Kidney capillary endothelial cell (primary cell): ENCODE measurements at places on chromosomes 3 and 15.

DNA sequence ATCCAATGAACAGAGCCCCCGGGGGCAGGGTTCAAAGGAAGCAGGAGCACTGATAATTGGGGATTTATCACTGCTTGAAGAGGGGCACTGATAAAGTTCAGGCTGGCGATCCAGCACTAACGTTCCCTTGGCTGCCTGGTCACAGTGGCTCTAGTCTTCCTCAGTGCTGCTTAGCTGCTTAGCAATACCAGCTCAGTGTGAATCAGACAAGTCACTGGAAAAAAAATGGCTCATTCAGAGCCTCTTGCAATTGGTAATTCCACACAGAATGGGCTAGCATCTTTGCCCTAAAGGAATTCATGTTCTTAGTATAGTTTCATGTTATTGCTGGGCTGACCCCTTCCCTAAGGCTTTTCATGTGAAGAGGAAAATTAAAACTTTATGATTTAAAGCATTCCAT, 95.7 kb upstream of the SLC2A2 start:
- DNase-seq, result no peak

DNA sequence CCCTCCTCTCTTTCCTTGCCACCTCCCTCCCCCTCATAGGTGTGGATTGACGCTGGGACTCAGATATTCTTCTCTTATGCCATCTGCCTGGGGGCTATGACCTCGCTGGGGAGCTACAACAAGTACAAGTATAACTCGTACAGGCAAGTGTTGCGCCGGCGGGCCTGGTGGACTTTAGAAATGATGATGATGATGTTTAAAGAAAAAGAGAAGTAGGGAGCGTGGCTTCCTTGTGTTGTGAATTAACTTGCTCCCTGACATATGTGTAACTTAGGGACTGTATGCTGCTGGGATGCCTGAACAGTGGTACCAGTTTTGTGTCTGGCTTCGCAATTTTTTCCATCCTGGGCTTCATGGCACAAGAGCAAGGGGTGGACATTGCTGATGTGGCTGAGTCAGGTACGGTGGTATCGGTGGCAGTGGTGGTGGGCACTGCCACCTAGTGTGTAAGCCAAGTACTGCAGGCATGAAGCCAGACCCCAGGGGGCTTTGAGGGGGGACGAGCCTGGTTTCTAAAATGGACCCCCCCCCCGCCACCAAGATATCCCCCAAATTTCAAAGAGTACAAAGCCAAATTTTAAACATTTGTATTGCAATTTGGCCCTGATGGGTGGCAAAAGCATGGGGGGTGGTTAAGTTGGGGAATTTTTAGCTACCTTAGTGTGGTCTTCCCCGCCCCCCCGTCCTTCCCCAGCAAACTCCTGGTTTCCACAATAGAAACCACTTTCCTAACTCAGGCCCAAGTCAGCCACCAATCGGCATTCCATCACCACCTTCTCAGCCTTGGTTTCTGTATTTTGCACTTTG, 65.6 kb downstream of the SLC6A6 start:
- peak; percentile 26 for DNase-seq

GRCh38 chr3:71512000-71512399, 71.5 kb downstream of the FOXP1 start:
- DNase-seq, result no peak

DNA sequence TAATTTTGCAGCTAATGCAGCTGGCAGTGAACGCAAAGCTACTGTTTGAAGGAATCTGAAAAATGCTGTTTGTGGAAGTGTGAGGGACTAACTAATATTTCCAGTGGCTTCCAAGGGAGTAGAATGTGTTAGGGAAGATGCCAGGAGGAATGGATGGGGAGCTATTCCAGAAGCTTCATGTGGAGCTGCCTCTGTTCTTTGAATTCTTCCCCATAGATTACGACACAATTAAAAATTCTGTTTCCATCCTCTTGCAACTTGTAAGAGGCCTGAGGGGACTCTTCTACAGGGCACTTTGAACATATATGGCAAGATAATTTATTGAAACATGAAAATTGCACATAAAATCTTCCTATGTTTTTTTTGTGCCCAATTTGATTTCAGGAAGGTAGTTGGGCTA, 74.3 kb upstream of the CTXND1 start:
- DNase-seq, result no peak

- no peak for DNase-seq
Measured at GRCh38 chr3:61315871-61316270, 64.6 kb upstream of the FHIT start.

DNA sequence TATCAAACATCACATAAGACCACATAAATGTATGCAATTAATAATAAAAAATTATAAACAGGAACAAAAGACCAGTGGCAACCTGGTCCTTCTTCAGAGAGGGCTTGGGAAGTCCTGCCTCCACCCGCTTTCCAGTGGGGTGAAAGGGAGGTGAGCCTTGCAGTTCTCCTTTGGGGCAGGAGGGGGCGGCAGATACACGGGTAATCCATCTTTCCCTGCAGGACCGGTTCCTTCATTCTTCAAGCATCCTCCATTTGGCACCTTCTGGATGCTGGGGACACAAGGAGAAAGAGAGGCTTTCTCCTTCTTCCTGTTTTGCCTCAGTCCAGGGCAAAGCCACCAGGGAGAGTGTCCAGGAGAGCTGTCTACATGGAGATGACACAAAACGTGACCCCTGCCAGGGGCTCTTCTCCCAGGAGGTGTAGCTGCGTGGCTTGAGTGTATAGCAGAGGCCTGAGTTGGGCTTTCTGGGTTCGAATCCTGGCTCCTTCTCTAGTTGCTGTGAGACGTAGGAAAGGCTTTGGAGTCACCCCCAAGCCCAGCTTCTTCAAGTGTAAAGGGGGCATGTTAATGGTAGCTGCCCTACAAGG, 23.2 kb downstream of the RPLP1 start:
- peak; percentile 74 for DNase-seq

- no peak for DNase-seq
Measured at GRCh38 chr3:42349765-42350594, 60.4 kb downstream of the LYZL4 start.

GRCh38 chr15:32979710-32980109, 214.8 kb downstream of the FMN1 start:
- no peak for DNase-seq

DNA sequence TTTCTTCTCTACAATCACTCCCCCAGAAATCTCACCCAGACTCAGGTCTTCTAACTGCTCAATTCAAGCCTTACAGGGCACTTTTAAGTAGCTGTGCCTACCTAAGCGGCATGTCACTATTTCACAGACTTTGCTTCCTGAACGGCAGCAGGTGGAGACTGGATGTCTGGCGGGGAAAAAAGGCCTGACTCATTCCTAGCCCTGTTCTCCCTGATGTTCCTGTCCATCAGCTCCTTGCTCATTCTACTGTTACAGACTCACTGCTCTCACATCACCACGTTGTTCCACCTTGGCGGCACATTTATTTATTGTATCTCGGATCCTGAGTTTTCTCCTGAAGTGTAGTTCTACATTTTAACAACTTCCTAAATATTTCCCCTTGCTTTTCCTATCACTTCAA, 52.6 kb upstream of the ATP11B start:
- peak; percentile 16 for DNase-seq

DNA sequence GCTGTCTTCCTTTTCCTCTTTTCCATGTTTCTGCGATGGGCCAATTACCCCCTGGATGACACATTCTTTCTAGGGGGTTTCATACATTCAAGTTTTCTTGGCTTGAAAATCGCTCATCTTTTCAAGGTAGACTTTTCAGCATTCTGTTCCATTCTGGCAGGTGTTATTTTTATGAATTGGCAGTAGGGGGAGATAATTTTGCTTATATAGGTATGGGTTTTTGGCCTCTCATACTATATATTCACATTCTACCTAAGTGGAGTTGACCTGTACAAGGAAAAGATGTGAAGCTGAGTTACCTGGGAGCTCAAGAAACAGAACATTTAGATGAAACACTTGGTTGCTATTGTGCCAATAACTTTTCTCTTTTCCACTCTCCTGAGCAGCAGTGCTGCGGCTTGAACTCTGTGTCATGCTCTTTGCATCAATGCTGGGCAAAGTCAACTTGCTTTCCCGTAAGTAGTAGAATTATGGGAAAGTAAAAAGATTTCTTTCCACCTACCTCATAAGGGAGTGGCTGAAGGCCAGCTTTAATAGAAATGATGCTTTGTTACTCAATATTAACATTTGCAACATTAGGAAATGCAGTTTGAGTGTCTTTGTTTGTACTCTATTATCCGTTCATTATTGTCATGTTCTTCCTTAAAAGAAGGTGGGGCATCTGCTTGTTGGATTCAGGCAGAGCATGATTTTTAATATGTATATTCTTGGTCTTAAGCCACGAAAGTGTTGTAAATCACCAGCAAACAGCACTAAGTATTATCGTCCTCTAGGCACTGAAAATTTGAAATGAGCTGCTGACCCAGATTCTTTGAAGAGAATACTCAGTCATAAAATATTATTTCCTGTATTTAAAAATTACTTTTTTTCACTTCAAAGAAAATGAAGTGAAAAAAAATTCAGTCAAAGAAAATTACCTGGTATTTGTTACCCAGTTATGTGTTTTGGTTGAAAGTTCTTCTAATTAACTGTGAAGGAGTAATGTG, 27.7 kb upstream of the MFSD1 start:
- no peak for DNase-seq

- DNase-seq, result peak; percentile 22
Measured at GRCh38 chr15:63763476-63764123, 70.1 kb downstream of the HERC1 start.

DNA sequence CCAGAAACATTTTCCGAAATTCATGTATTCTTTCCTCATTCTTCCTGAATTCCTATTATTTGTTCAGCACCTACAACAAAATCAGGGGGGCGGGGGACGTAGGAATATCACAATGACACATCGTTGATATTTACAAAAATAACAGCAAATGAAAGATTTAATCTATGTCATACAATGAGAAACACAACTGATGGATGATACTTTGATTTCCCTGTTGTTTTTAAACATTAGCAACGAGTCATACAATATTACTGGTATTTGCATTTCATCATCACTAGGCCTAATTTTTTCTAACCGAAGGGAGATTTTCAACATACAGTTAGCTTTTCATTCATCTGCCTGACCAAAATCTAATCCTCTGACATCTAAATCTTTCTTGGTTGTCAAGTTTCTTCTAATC, 45.3 kb upstream of the INO80 start:
- DNase-seq, result no peak

GRCh38 chr3:48685603-48686511, at the start of gene NCKIPSD:
Gene NCKIPSD (minus strand): TSS chr3:48685915. CDS start chr3:48685807, 108 bp downstream.
- DNase-seq, result peak; percentile 86

GRCh38 chr3:19427422-19428149, 279.3 kb downstream of the KCNH8 start:
- DNase-seq, result no peak

GRCh38 chr15:48266024-48266689, 60.1 kb downstream of the SLC12A1 start:
- no peak for DNase-seq

DNA sequence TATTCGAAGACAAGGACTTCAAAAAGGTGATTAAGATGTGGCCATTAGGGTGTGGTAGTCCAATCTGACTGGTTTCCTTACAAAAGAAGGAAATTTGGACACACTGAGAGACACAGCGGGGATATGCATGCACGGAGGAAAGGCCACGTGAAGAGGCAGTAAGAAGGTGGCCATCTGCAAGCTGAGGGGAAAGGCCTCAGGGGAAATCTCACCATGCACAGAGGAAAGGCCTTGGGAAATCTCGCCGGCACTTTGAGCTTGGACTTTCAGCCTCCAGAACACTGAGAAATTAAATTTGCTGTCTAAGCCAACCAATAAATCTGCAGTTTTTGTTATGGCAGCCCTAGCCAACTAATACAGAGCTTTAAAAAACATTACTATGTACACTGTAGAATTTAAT, 78.8 kb downstream of the DLG1 start:
- DNase-seq, result no peak

- DNase-seq, result no peak
Measured at GRCh38 chr3:43335799-43336198, 49.5 kb downstream of the SNRK start.

- peak; percentile 1 for DNase-seq
Measured at GRCh38 chr3:178382449-178383061, 153.7 kb upstream of the KCNMB2 start.

DNA sequence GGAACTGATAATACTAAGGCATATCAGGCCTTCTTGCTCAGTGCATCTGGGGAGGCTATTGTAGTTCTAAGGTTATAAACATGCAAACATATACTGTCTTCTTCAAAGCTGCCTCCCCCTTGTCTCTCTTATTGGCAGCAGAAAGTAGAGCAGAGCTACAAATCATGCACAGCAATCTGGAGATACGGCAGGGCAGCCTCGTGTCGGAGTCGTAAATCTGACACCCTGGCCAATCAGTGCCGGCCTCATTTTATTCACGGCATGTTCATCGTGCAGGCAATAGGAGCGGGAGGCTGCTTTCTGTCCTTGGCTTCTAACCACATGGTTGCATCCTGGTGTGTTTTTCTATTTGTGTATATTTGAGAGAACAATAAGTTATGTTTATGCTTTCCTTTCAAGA, 300.2 kb upstream of the CNTN6 start:
- no peak for DNase-seq

- no peak for DNase-seq
Measured at GRCh38 chr15:84789762-84790161, 27.4 kb upstream of the ALPK3 start.

DNA sequence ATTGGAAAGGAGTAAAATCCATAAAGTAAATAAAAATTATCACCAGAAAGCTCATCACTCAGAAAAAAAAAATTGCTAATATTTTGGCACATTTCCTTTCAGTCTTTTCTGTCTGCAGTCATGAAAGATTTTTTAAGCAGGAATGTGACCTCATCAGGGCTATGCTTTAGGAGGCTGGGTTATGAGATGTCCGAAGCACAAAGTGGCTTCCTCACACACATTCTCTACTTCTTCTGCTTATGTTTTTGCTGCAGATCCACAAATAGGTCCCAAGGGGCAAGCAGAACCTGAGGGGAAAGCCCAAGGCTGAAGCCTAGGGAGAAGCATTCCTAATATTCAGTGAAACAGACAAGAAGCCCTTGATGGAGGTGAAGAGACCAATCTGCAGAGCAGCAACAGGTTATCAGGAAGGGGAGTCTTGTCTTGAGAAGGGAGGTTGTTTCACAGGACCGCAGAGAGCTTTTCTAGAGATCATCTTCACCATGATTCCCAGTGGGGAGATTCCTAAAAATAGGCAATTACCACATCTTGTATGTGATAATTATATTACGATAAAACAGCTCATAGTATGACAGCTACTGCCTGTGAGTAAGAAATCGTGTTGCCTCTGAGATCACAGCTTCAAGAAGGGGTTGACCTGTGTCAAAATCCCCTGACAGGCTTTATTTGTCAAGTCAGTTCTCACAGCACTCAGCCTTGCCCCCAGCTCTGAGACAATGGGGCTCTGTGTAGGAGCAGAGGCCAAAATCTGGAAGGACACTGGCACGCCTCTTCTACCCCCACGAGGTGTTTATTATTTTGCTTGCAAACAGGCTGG, 60.5 kb downstream of the IGF2BP2 start:
- DNase-seq, result no peak

GRCh38 chr3:4438296-4438695, 28.8 kb downstream of the SUMF1 start:
- DNase-seq, result no peak

- no peak for DNase-seq
Measured at GRCh38 chr15:74128785-74129585, 1.4 kb upstream of the ISLR2 start.

DNA sequence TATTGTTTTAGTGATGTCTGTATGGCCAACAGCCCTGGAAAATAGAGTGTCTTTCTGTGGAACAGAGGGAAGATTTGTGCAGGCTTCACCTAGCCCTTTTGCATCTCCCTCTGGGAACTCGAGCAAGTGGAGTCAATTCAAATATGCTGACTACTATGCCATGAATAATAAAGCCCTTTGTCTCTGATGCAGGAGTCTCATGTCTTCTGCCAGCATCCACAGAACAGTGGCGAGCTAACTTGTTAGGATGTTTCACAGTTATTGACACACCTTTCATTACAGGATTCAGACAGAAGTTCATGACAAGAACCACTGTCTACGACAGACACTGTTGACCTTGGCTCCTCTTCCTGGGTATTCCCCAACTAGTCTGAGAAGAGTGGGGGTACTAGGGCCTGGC, 15.6 kb upstream of the CCDC54 start:
- no peak for DNase-seq
